NCI-H1417 (cell line): ENCODE measurements at places on chromosomes 1 and 21.

DNA sequence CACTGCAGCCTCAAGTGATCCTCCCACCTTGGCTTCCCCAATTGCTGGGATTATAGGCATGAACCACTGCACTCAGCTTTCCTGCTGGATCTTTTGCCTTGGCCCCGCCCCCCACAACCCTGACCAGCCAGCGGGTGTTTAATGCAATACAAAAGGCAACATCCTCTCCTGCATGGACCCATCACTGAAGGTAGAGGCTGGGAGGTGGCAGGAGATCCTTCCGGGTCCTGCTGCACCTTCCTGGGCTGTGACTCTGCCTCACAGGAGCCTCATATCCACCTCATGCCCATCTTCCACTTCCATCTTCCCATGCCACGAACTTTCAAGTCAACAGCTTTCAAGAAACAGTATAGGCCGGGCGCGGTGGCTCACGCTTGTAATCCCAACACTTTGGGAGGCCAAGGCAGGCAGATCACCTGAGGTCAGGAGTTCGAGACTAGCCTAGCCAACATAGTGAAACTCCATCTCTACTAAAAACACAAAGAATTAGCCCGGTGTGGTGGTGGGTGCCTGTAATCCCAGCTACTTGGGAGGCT, 11.7 kb upstream of the WNT9A start:
- DNase-seq: no peak

DNA sequence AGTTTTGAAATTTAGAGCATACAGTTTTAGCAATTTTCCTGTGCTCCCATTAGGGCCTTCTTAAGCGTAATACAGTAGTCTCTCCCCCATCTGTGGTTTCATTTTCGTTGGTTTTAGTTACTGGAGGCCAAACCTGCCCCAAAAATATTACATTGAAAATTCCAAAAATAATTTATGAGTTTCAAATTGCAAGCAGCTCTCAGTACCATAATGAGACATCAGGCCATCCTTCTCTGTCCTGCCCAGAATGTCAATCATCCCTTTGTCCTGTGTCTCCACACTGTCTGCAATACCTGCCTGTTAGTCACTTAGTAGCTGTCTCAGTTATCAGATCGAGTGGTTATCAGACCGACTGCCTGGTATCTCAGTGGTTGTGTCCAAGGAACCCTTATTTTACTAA, 45.4 kb downstream of the ADSS2 start:
- DNase-seq: no peak

- no peak for DNase-seq
Observed at GRCh38 chr1:21816602-21817302, 4.7 kb downstream of the LDLRAD2 start.

GRCh38 chr1:46535063-46535462, 16.4 kb downstream of the KNCN start:
- DNase-seq: no peak

DNA sequence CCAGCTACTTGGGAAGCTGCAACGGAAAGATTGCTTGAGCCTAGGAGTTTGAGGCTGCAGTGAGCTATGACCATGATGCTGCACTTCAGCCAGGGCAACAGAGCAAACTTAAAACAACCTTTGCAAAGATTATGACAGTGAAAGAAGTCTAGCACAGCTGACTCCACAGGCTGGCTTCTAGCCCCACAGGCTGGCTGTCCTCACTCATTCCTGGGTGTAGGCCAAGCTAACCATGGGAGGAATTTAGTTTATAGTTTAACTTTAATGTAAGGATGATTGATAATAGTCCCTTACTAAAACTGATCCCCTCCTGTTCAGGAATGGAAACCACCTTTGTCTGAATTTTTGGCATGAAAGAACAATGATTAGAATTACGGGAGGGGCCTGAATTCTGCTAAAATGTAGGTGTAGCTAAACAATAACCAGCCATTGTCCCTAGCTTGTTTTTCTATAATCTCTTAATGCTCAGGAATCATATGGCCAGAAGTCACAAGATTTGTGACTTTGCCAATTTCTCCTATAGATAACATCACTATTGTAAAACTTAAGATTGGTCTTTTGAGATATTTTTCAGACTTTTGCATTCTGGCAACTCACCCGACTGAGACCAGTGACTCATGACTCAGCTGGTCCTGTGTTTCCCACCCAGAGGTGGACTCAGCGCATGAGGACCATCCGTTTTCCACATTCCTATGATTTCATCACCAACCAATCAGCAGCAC, 28.1 kb upstream of the SGIP1 start:
- no peak for DNase-seq

DNA sequence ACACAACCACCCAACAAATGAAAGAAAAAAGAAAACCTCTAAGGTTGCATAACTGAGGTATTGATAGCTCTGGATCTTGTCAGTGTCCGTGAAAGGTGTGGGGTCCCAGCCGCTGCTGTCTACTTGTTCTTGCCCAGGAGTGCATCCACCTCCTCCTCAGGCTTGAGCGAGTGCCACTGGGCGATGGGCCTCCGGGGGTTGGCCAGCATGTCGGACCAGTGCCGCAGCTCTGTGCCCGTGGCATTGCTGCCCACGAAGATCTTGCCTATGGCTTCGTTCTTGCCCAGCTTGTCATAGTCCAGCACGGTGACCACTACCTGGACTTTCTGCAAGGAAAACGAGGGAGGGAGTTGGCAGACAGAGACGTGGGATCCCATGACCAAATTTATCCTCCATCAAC, 113.6 kb downstream of the SYT2 start:
- no peak for DNase-seq

DNA sequence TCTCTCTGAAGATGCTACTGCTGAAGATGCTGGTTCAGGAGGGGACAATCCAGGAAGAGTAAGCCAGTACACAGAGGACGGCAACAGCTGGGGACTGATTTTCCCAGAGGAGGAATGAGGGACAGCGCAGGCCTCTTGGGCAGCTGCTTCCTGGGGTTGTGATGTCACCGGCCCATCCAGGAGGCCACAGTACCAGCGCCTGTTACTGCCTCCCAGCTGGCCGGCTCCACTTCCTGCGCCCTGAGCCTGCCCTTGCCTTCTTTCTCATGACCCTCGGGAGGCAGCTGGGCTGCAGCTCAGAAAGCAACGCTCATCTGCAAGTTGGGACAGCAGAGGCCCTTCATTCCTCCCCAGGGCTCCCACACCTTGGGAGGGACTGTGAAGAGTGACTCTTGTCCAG, 21.9 kb upstream of the ID3 start:
- DNase-seq: no peak
